SJCRH30 (cell line): ENCODE measurements at places on chromosomes 1 and 21. TPM values are rescaled to one million over a fixed set of nuclear protein-coding genes. Genes with fewer than 3 reads are reported as not detected.

- no peak overlapping the region for H3K27ac ChIP-seq
- H3K4me1 ChIP-seq: no peaks in the 10 kb centered on the region
- H3K27me3 ChIP-seq: peaks cover 4% of the 10 kb centered on the region; the same call in 1 of the 2 replicates
- no peak overlapping the region for H3K4me3 ChIP-seq
- no peaks in the 10 kb centered on the region; the same call in 1 of the 2 replicates for H3K36me3 ChIP-seq
Observed at GRCh38 chr1:44380666-44381177, 24.3 kb upstream of the RNF220 start.

Gene LCE6A
- not detected in 2 replicates for total RNA-seq

Gene SPATA21
- total RNA-seq: 0.05 TPM in 1 of 2 replicates, not detected in the other

Gene S100A7
- not detected in 2 replicates for total RNA-seq

DNA sequence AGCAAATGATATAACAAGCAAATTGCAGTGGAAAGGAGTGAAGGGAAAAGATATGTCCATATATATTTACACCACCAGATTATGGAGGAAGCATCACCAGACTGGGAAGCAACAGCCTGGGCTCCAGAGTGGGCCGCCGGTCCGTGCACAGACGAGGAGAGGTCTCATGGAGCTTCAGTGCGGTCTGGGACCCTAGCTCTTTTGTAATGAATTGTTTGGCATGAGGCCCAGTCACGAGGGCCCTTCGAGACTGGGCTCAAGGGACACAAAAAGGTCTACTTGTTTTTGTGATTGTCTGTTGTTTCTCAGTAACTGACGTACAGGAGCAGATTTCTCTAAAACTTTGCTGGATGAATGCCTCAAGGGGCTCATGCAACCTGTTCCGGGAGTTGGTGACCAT, 12.9 kb upstream of the STUM start:
- peaks cover 7% of the 10 kb centered on the region for H3K4me1 ChIP-seq
- H3K27me3 ChIP-seq: no peaks in the 10 kb centered on the region
- peaks cover 43% of the 10 kb centered on the region for H3K36me3 ChIP-seq

GRCh38 chr21:41804381-41804780, 37.5 kb upstream of the RIPK4 start:
- H3K4me3 ChIP-seq: no peak overlapping the region
- no peaks in the 10 kb centered on the region for H3K36me3 ChIP-seq
- H3K4me1 ChIP-seq: no peaks in the 10 kb centered on the region

Gene ATAD3C
- 0.20 TPM in 1 of 2 replicates, not detected in the other for total RNA-seq

- H3K4me3 ChIP-seq: no peak overlapping the region
- no peak for DNase-seq
- no peak overlapping the region for H3K27ac ChIP-seq
- no peaks in the 10 kb centered on the region for H3K27me3 ChIP-seq
- no peaks in the 10 kb centered on the region for H3K4me1 ChIP-seq
- no peaks in the 10 kb centered on the region for H3K36me3 ChIP-seq
Observed at GRCh38 chr1:66606362-66607065, 72.6 kb downstream of the SGIP1 start.

Gene RSRP1
- 45.3 and 58.0 TPM in 2 replicates for total RNA-seq

DNA sequence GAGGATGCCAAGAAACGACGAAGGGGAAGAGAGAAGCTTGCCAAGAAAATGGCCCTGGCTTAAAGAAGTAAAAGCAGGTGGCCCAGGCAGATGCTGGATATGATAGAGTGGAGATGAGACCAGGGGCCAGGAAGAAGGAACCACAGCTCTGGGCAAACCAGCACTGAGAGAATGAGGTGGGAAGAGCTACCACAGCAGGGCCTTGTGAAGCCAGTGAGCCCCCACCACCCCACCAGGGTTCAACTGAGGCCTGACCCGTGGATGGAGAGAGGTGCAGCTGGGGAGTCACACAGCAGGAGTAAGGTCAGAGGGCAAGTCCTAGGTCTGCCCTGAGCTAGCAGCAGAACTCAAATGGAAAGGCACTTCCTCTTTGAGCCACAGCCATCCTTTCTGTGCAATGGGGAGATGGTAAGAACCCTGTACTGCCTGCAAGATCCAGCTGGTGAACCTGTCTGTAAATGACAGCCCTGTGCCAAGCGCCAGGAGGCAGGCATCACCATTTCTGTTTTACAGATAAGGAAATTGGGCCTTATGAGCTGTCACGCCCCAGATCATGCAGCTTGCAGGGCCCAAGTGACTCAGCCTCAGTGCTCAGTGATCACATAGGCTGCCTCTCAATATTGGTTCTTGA, 8.5 kb downstream of the SH3BGRL3 start:
- no peak overlapping the region for H3K27ac ChIP-seq
- H3K36me3 ChIP-seq: no peaks in the 10 kb centered on the region
- no peak for DNase-seq

DNA sequence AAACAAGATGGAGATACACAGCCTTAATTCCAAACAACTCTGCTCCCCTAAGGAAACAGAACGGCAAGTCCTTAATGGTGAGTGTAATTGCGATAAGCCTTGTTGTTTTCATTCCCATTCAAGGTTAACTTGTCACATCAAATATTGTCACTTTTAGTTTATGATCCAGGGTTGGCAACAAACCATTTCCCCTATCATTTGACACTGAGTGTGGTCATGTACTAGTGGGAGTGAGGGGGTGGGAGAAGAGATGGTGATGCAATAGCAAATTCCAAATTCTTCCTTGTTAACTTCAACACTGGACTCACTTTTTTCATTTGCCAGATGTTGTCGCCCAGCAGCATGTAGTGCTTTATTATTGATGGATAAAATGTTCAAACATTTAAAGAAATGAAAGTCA, 140.4 kb downstream of the ZNF326 start:
- no peaks in the 10 kb centered on the region for H3K4me1 ChIP-seq
- no peaks in the 10 kb centered on the region for H3K27me3 ChIP-seq
- DNase-seq: no peak
- no peaks in the 10 kb centered on the region for H3K36me3 ChIP-seq
- no peak overlapping the region for H3K4me3 ChIP-seq
- H3K27ac ChIP-seq: no peak overlapping the region

GRCh38 chr1:24309762-24310485, 9.2 kb upstream of the GRHL3 start:
- H3K4me3 ChIP-seq: no peak overlapping the region
- H3K4me1 ChIP-seq: no peaks in the 10 kb centered on the region
- no peak for DNase-seq
- H3K27me3 ChIP-seq: peaks cover 34% of the 10 kb centered on the region; the same call in 1 of the 2 replicates
- H3K27ac ChIP-seq: no peak overlapping the region

DNA sequence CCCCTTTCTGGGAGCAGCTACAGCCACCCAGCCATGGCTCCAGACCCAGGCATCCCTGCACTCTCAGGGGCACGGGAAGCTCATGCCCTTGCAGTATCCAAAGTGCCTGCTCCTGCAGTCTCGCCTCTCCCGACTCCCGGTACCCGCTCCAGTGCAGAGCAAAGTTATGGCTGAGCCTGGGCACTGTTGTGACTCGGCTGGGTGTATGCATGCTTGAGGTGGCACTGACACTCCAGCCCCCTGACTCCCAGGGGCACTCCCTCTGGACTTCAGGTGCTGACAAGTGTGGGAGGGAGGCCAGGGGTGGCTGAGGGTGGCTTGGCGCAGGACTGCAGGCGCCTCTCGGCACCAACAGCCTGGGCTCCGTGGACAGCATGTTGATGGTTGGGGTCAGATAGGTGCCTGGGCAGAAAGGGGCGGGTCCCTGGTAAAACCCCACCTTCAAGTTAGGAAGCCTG, 580.1 kb upstream of the ADGRL2 start:
- H3K27me3 ChIP-seq: no peaks in the 10 kb centered on the region
- no peaks in the 10 kb centered on the region for H3K4me1 ChIP-seq
- DNase-seq: no peak
- H3K4me3 ChIP-seq: no peak overlapping the region
- no peak overlapping the region for H3K27ac ChIP-seq

GRCh38 chr1:180789460-180789859, 123.2 kb upstream of the KIAA1614 start:
- H3K4me3 ChIP-seq: no peak overlapping the region
- H3K27me3 ChIP-seq: no peaks in the 10 kb centered on the region
- H3K27ac ChIP-seq: no peak overlapping the region
- no peaks in the 10 kb centered on the region for H3K36me3 ChIP-seq

- H3K36me3 ChIP-seq: no peaks in the 10 kb centered on the region
- DNase-seq: no peak
- no peak overlapping the region for H3K27ac ChIP-seq
- no peaks in the 10 kb centered on the region for H3K4me1 ChIP-seq
Observed at GRCh38 chr1:44723064-44723463, 7.9 kb downstream of the RNU5D-1 start.

DNA sequence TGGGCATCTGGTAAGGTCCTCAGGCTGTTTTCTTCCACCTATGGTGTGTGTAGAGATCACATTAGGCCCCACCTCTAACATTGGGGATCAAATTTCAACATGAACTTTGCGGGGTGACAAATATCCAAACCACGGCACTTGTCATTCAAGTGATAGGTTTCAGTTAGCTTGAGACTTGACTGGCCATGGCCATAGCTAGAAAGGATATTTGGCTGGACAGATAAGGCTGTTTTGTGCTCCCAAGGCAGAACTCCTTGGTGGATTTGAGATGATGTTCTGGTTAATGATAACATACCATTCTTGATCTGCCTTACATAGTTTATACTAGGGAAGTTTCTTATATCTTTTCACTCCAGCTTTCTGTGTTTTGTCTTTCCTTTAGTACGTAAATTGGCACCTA, 48.5 kb downstream of the CELF3 start:
- no peaks in the 10 kb centered on the region for H3K4me1 ChIP-seq
- DNase-seq: no peak
- H3K4me3 ChIP-seq: no peak overlapping the region

Gene IGSF9
- total RNA-seq: 0.06 and 0.08 TPM in 2 replicates

GRCh38 chr1:183572721-183573120, 17.5 kb downstream of the NCF2 start:
- peaks cover 4% of the 10 kb centered on the region; the same call in 1 of the 2 replicates for H3K4me1 ChIP-seq
- H3K27ac ChIP-seq: no peak overlapping the region
- no peaks in the 10 kb centered on the region for H3K27me3 ChIP-seq
- no peak overlapping the region for H3K4me3 ChIP-seq
- H3K36me3 ChIP-seq: no peaks in the 10 kb centered on the region
- DNase-seq: no peak

DNA sequence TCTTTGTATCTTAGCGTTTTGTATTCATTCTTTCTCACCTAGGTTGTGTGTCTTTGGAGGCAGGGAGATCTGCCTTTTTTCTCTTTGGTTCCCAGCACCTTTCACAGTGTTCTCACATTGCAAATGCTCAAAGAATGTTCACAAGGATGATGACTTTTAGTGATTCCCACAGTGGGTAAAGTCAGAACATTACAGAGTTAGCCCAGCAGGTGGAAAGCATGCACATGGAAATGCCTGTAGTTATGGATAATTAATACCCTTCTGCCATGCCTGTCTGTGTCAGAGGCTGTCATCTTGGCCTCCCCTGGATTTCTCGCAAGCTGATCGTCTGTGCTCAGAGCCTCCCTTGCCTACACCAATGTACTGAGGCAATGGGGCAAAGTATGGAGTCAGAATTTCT, 458.9 kb downstream of the LMO4 start:
- DNase-seq: no peak
- no peaks in the 10 kb centered on the region for H3K36me3 ChIP-seq
- no peaks in the 10 kb centered on the region for H3K27me3 ChIP-seq
- no peaks in the 10 kb centered on the region for H3K4me1 ChIP-seq

Gene RGS16
- 96.7 and 101 TPM in 2 replicates for total RNA-seq

- no peaks in the 10 kb centered on the region for H3K4me1 ChIP-seq
- no peak overlapping the region for H3K27ac ChIP-seq
- no peaks in the 10 kb centered on the region for H3K36me3 ChIP-seq
Observed at GRCh38 chr21:44398499-44398898, 45.1 kb downstream of the TRPM2 start.

GRCh38 chr21:44972301-44972814, 32.5 kb downstream of the SLX9 start:
- H3K36me3 ChIP-seq: peaks cover 43% of the 10 kb centered on the region
- H3K4me1 ChIP-seq: no peaks in the 10 kb centered on the region
- H3K27ac ChIP-seq: no peak overlapping the region
- no peak for DNase-seq

Gene STPG1
- not detected in 2 replicates for total RNA-seq

Gene METTL25B
- 8.6 and 9.9 TPM in 2 replicates for total RNA-seq

GRCh38 chr1:94819945-94820746, at the start of gene SLC44A3:
Gene SLC44A3, plus strand, starts transcription at chr1:94820357. Its CDS starts 95 bp downstream, at chr1:94820452.
- H3K4me1 ChIP-seq: 0 out of 2 replicates have a peak, but pooled peaks cover 3% of the 10 kb centered on the region
- no peaks in the 10 kb centered on the region for H3K27me3 ChIP-seq
- no peak within 1 kb of the TSS for H3K4me3 ChIP-seq
- H3K27ac ChIP-seq: no peak within 1 kb of the TSS
